IMR-90 (cell line): ENCODE measurements at places on chromosomes 3 and 15. TPM values are rescaled to one million over a fixed set of nuclear protein-coding genes. Genes with fewer than 3 reads are reported as not detected.

Gene OR5AC2
- not detected in 2 replicates for total RNA-seq

Gene NANOGP8
- total RNA-seq = not detected in 2 replicates

- H3K4me1 ChIP-seq = peaks cover 3% of the 10 kb centered on the region; the same call in 1 of the 2 replicates
- DNase-seq = no peak
- H3K36me3 ChIP-seq = no peaks in the 10 kb centered on the region
- H3K4me3 ChIP-seq = no peak overlapping the region
- peaks cover 17% of the 10 kb centered on the region for H3K27me3 ChIP-seq
Measured at GRCh38 chr15:36886191-36886590, 214.2 kb downstream of the MEIS2 start.

Gene NRROS
- total RNA-seq = under 0.01 TPM in 1 of 2 replicates, not detected in the other

GRCh38 chr15:41891946-41892345 lies 1.9 kb downstream of the SPTBN5 start:
- H3K27me3 ChIP-seq = peaks cover 4% of the 10 kb centered on the region; the same call in 1 of the 2 replicates
- H3K4me3 ChIP-seq = no peak overlapping the region
- peaks cover 6% of the 10 kb centered on the region; the same call in 1 of the 2 replicates for H3K4me1 ChIP-seq
- H3K27ac ChIP-seq = no peak overlapping the region
- DNase-seq = no peak

Gene PCBP4
- total RNA-seq = 70.8 and 71.1 TPM in 2 replicates

DNA sequence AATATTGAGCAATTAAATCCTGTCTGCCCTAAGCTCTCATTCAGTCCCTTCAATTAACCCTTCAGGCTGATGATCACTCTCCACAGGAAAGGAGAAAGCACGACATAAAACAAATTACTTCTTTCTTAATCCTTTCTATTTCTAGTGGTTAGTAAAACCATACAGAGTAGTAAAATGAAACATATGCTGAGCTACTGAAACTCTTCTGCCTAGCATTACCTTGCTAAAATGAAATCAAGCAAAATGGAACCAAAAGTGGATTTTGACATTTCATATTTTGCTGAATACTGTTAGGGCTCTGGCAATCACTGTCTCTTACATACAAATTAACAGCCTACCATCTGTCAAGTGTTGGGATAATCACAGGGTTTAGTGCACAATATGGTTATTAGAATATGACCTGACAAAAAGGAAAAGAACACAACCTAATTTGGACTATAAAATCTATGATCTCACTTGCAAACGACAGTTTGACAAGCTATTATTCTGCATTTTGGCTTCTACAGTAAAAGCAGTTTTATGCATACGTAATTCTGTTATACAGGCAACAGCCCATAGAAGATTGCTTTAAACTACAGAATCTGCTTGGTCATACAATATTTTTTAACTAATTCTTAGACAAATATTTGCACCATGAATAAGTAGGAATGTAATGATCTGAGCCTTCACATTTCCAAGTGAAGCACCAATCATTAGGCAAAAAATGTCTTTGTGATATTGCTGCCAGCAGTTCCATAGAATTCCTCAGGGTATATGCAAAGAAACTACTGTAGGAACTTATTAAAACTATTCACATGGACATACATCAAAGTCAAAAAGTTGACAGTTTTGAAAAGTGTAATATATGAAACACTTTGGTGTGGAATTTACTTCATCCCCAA lies 105.0 kb downstream of the FHIT start:
- no peaks in the 10 kb centered on the region for H3K27me3 ChIP-seq
- no peak overlapping the region for H3K4me3 ChIP-seq
- no peak overlapping the region for H3K27ac ChIP-seq
- no peaks in the 10 kb centered on the region for H3K4me1 ChIP-seq
- no peak for DNase-seq

DNA sequence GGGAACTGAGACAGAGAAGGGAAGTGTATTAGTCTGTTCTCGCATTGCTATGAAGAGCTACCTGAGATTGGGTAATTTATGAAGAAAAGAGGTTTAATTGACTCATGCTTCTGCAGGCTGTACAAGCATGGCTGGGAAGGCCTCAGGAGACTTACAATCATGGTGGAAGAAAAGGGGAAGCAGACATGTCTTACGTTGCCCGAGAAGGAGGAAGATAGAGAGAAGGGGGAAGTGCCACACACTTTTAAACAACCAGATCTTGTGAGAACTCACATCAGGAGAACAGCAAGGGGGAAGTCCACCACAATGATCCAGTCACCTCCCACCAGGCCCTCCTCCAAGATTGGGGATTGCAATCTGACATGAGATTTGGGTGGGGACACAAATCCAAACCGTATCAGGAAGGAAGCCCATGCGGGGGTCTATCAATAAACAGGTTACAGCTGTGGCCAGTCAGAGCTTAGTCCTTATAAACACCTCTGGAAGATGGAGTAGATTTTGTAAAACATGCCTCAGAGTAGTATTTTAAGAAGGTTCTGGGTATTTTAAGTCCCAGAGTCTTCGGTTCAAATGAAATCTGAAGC lies 153.9 kb downstream of the GHSR start:
- peaks cover 27% of the 10 kb centered on the region for H3K36me3 ChIP-seq
- no peaks in the 10 kb centered on the region for H3K27me3 ChIP-seq
- no peak overlapping the region for H3K27ac ChIP-seq
- no peak for DNase-seq

Gene ANXA2
- 6,979 and 8,412 TPM in 2 replicates for total RNA-seq

DNA sequence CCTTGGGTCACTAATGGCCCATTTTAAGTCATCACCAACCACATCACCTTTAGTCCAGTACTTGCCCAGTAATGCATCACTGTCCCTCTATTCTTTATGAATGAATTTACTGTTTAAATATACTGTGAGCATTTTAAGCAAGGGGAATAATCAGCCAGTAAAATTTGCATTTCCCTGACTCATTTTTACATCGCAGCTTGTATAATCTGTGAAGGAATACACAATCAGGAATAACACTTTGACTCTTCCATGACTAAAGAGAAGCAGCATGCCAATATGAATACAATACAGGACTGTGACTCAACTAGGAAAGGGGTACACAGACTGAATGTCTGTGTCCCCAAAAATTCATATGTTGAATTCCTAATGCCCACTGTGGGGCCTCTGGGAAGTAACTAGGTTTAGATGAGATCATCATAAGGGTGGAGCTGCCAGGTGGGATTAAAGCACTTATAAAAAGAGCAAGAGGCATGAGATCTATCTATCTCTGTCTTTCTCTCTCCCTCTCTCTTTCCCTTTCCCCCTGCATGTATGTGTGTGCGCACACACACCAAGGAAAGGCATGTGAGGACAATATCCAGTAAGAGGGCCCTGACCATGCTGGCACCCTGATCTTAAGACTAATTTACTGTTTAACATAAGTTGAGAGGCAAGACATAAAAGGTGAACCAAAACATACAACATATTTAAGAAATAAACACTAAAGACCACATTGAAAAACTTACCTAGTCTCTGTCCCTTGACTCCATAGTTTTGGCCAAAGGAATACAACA lies 12.1 kb downstream of the B4GALT4 start:
- no peak overlapping the region for H3K4me3 ChIP-seq
- peaks cover 10% of the 10 kb centered on the region for H3K4me1 ChIP-seq

Gene IGSF11
- total RNA-seq = 0.18 TPM in 1 of 2 replicates, not detected in the other

DNA sequence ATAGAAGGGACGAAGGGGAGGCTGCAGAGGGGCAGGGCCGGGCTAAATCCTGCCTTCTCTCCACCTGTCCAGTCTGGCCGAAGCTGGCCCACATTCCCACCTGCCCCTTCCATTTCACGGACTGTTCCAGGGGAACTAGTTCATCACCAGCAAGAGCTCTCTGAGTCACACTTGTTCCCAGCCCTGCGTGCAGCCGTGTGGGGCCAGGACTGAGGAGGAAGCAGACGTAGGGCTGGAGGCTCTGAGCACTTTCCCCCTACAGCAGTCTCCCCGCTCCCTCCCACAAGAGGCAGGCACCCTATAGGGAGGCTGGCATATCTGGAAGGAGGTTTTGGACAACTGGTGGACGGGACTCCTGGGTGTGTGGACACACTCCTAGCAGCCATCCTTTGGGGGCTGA lies 3.0 kb downstream of the ITIH4 start:
- peak; percentile 35 for DNase-seq
- H3K36me3 ChIP-seq = no peaks in the 10 kb centered on the region
- H3K4me1 ChIP-seq = peaks cover 7% of the 10 kb centered on the region
- H3K27me3 ChIP-seq = peaks cover 1% of the 10 kb centered on the region; the same call in 1 of the 2 replicates
- no peak overlapping the region for H3K27ac ChIP-seq
- no peak overlapping the region for H3K4me3 ChIP-seq

GRCh38 chr15:56180851-56181250 lies 62.8 kb downstream of the RFX7 start:
- H3K4me3 ChIP-seq = no peak overlapping the region
- no peak for DNase-seq
- no peaks in the 10 kb centered on the region for H3K36me3 ChIP-seq
- no peak overlapping the region for H3K27ac ChIP-seq
- H3K27me3 ChIP-seq = no peaks in the 10 kb centered on the region
- H3K4me1 ChIP-seq = no peaks in the 10 kb centered on the region

GRCh38 chr3:15578289-15578867 lies 23.0 kb downstream of the HACL1 start:
- H3K36me3 ChIP-seq = peaks cover 17% of the 10 kb centered on the region
- H3K27me3 ChIP-seq = no peaks in the 10 kb centered on the region
- H3K4me3 ChIP-seq = no peak overlapping the region

DNA sequence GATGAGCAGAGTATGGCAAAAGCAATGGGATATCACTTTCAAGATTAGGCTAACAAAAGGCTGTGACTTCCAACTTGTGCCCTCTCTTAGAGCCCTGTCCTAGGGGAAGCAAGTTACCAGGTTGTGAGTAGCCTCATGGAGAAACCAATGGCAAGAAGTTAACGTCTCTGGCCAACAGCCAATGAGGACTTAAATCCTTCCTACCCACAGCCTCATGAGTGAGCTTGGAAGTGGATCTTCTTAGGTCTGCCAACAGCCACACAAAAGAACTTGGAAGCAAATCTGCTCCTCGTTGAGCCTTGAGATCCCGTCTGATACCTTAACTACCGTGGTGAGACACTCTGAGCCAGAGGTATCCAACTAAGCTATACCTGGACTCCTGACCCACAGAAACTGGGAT lies 5.7 kb downstream of the NME9 start:
- H3K27ac ChIP-seq = no peak overlapping the region
- no peaks in the 10 kb centered on the region for H3K36me3 ChIP-seq
- no peak for DNase-seq
- no peaks in the 10 kb centered on the region for H3K4me1 ChIP-seq
